Urinary bladder (tissue), 4 donors: ENCODE measurements at places on chromosomes 4 and X. TPM values are rescaled to one million over a fixed set of nuclear protein-coding genes. Genes with fewer than 3 reads are reported as not detected.
A peak's percentile ranks its signal among the peaks of the same experiment; 100 is the strongest.

Gene NUDT10
- polyA plus RNA-seq, result 6.9 TPM

- DNase-seq, result no peak
Observed at GRCh38 chr4:124970011-124970410, 257.5 kb upstream of the ANKRD50 start.

DNA sequence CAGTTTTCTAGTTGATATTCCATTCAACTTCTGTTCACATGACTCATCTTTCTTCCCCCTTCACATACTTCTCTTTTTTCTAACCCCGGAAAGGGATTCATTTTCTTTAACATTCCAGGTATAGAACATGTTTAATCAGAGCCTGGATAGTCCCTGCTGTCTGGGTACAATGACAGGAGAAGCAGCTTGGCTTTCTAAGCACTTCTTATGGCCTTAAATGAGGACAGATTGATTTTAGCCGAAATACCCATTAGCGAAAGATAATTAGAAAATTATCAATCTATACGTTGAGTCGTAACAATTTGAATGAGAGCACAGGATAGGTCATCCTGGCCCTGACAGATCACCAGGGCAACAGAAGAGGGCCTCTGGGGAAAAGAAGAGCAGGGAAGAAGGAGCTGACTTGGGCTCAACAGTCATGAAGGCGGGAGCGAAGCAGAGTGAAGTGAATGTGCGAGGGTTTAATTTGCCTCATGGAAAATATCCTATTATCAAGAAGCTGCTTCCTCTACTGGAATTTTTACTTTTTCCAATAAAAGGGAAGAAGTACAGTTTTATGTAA lies 62.2 kb downstream of the PPP1R2C start:
- DNase-seq, result no peak

GRCh38 chr4:24477919-24478318 lies 106.4 kb downstream of the DHX15 start:
- DNase-seq, result no peak

GRCh38 chr4:38359113-38359512 lies 304.9 kb upstream of the KLF3 start:
- DNase-seq, result no peak

DNA sequence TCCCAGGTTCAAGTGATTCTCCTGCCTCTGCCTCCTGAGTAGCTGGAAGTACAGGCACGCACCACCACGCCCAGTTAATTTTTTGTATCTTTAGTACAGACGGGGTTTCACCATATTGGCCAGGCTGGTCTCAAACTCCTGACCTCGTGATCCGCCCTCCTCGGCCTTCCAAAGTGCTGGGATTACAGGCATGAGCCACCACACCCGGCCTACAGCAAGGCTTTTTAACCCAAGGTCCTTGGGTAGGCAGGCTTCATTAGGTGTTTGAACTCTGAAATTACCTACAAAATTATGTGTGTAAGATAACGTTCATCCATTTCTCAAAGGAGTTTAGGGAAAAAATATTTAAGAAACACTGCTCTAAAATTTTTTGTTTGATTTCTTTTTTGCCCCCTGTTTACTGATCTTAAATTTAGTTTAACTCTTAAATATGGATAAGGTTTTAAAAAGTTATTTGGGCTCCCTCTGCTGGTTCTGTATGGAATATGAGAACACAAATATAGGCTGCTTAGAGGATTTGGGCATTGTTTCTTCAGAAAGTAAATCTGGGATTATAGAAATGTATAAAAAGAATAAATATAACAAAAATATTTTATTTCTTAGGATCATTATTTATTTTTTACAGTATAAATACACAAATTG lies 92.8 kb downstream of the CBR4 start:
- DNase-seq, result peak; percentile 33

DNA sequence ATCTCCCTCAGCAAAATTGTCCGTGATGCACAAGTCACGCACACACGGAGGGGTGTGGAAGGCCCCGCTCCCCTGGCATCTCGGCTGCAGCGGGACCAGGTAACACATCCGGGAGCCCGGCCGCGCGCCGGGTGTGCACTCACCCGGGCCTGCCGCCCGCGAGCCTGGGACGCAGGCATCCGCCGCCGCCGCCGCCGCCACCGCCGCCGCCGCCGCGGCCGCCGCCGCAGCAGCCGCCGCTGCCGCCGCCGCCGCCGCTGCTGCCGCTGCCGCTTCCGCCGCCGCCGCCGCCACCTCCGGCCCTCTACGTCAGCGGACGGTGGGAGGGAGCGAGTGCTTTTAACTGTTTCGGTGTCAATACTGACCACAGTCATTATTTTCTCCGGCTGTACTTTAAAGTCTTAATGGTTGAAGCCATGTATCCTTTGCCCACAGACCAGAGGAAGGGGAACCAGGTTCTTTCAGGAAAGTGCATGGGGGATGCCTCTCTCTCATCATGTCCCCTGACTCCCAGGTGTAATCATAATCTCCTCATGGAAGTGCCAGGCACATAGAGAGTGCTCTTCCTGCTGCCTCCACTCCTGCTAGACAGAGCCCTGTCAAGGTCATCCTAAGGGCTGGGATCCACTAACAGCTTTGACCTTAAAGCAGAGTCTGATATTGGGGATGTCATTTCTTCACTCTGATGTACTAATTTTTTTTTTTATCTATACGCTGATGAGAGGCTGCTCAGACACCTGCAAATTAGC lies 38.0 kb downstream of the MAGEE2 start:
- no peak for DNase-seq
